ENCODE measurements at places on chromosomes 11 and 22. TPM values are rescaled to one million over a fixed set of nuclear protein-coding genes. Genes with fewer than 3 reads are reported as not detected.

Gene CHRM1
- total RNA-seq = not detected

Gene SEZ6L
- total RNA-seq = not detected

Gene BACE1
- 32.6 TPM for total RNA-seq

Gene OTOG
- not detected for total RNA-seq

Gene CNGA4
- total RNA-seq = not detected

Gene IGF2
- 60.7 TPM for total RNA-seq

Gene SYNGR1
- total RNA-seq = 2.3 TPM

Gene TIMP3
- total RNA-seq = 1,679 TPM

Gene CD3D
- not detected for total RNA-seq

Gene FGF19
- total RNA-seq = not detected

Gene C22orf42
- total RNA-seq = not detected

Gene SYT12
- total RNA-seq = under 0.01 TPM

Gene SERHL2
- 1.8 TPM for total RNA-seq

Gene MMP3
- total RNA-seq = 56.5 TPM

Gene DKK3
- total RNA-seq = 277 TPM

Gene KRTAP5-11
- not detected for total RNA-seq

Gene MPPED1
- total RNA-seq = not detected

Gene P4HA3
- total RNA-seq = 8.8 TPM

Gene CLTCL1
- 12.7 TPM for total RNA-seq

Gene GLYAT
- not detected for total RNA-seq

Gene UBQLN3
- total RNA-seq = under 0.01 TPM

Gene HEPHL1
- 4.4 TPM for total RNA-seq

Gene MMP1
- 1,229 TPM for total RNA-seq

Gene CTSF
- 19.0 TPM for total RNA-seq

Gene DCHS1
- 44.0 TPM for total RNA-seq

Gene NXPE2
- total RNA-seq = not detected

Gene AQP11
- total RNA-seq = 0.88 TPM

Gene MYRF
- total RNA-seq = 6.4 TPM

Gene ADM
- 87.1 TPM for total RNA-seq

Gene SYT9
- 0.43 TPM for total RNA-seq

Gene FAM118A
- 23.4 TPM for total RNA-seq

Gene EI24
- total RNA-seq = 124 TPM

Gene MB
- total RNA-seq = not detected

Gene TNNT3
- total RNA-seq = not detected

Gene TSPAN32
- not detected for total RNA-seq

Gene NPAS4
- total RNA-seq = not detected

Gene RIMBP3B
- 0.29 TPM for total RNA-seq

Gene FSHB
- total RNA-seq = not detected

Gene ZNF280B
- total RNA-seq = 1.6 TPM

Gene FXYD2
- total RNA-seq = 0.22 TPM

Gene CDC42BPG
- 0.22 TPM for total RNA-seq

Gene CHST1
- total RNA-seq = 2.3 TPM

Gene THOC5
- 93.0 TPM for total RNA-seq

Gene HPX
- total RNA-seq = 0.14 TPM

Gene SLC25A45
- 1.1 TPM for total RNA-seq

Gene DGCR6
- total RNA-seq = 1.1 TPM

Gene PGA3
- 1.1 TPM for total RNA-seq

Gene CNTF
- total RNA-seq = 4.9 TPM

Data from placental pericyte (primary cell).